ENCODE measurements at places on chromosomes 7 and 10.

- DNase-seq, result peak; percentile 68
These were observed 30.5 kb upstream of the CHST3 start for GRCh38 chr10:71933651-71934050.

DNA sequence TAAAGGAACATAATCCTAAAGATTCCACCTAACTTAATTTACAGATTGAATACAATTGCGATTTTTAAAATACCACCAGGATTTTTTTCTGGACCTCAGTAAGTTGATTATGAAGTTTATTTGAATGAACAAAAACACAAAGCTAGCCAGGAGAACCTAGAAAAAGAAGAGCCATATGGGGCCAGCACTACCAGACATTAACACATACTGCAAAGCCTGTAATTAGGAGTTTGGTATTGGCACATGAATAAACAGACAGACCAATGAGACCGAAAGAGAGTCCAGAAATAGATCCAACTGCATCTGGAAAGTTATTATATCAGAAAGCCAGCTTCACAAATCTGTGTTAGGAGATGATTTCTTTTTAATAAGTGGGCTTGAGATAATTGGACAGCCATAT is 105.5 kb upstream of the CHST15 start:
- no peak for DNase-seq

GRCh38 chr7:123126691-123127090 is 73.1 kb downstream of the SLC13A1 start:
- DNase-seq, result no peak

- no peak for DNase-seq
These were observed 57.2 kb upstream of the BET1 start for GRCh38 chr7:94061326-94061725.

- DNase-seq, result no peak
These were observed 600.0 kb downstream of the PHTF2 start for GRCh38 chr7:78398576-78398975.

DNA sequence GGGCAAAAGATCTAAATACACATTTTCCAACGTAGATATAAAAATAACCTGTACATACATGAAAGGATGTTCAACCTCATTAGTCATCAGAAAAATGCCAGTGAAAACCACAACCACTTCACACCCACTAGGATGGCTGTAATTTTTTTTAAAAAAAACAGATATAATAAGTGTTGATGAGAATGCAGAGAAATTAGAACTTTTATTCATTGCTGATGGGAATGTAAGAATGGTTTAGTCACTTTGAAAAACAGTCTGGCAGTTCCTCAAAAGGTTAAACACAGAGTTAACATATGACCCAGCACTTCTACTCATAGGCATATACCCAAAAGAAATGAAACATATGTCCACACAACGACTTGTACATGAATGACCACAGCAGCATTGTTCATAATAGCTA is 32.3 kb upstream of the PRKCQ start:
- DNase-seq, result peak; percentile 67

- DNase-seq, result no peak
These were observed 22.2 kb upstream of the RASSF4 start for GRCh38 chr10:44937196-44938005.

GRCh38 chr7:156102267-156102666 is 290.0 kb upstream of the SHH start:
- DNase-seq, result no peak

- DNase-seq, result no peak
These were observed 89.2 kb downstream of the BMS1 start for GRCh38 chr10:42871823-42872222.

DNA sequence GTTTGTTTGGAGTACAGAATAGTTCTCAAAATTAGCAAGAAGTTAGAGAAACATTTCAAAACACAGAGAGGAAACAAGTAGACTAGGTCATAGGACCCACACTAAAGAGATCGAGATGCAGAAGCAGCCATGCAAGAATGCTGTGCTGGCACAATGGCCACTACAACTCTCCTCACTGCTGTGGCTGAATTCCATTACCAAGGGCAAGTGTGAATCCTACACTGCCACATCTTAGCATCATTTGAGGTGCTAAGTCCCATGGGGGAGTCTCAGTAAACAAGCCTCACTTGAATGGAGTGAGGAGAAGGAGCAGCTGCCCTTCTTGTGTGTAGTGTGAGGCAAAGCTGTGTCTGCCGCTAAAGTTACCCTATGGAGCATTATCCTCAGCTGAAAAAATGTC is 56.7 kb downstream of the PCLO start:
- no peak for DNase-seq

All from natural killer cell (primary cell).